ENCODE measurements at places on chromosomes 6 and 20.

GRCh38 chr6:41022294-41022693 lies 16.7 kb downstream of the UNC5CL start:
- no peak for DNase-seq

DNA sequence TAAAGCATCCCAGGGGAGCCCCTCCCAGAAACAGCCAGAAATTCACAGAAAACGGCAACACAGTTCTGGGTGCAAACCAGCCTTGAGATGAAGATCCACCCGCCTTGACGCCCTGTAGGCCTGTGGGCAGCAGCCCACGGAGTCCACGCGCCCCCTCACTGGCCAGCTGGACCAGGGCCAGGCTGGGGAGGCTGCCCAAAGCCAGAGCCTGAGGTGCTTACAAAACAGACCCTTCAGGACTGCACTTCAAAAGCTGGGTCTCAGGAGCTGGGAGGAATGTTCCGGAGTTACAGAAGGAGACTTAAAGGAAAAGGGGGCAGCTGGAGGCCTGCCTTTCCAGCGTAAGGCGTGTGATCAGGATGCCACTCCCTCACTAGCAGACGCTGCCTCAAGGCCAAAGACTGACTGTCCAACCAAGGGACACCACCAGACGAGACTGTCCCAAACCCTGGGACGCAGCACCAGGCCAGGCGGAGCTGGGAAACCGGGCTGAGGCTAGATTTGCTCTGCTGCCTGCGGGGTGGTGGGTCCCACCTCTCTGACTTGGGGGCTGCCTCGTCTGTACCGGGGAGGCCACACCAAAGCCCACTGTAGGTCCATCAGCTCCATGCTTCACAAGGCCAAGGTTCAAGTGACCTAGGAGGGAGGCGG lies 48.1 kb downstream of the RRBP1 start:
- DNase-seq, result no peak

GRCh38 chr6:148869585-148869984 lies 122.8 kb downstream of the UST start:
- peak; percentile 91 for DNase-seq

DNA sequence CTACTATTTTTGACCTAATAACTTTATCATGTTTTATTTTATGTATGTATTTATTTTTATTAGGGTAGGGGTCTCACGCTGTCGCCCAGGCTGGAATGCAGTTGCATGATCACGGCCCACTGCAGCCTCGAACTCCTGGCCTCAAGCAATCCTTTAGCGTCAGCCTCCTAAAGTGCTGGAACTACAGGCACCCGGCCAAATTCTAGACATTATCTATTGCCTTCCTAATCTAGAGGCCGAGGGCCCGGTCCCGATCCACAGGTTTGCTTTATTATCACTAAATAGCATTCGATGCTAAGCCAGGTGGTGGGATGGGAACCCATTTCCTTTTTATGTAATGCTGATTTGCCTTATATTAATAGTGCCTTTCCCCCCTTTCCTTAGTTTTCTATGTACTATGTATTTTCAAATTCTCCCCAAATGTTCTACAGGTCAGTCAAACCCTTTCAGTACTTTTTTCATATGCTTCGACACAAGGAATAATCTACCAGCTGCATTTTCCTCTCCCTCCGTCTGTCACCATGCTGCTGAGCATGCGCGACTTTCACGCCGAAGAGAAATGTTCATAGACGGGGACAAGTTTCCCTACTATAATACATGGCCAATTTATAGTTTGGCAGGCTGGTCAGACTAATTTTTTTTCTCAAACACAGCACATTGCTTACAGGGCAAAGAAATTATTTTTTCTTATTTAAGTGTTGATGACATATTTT lies 6.4 kb downstream of the SERPINB6 start:
- no peak for DNase-seq

- DNase-seq, result peak; percentile 17
Measured at GRCh38 chr6:74534465-74535211, 671.2 kb downstream of the COL12A1 start.

DNA sequence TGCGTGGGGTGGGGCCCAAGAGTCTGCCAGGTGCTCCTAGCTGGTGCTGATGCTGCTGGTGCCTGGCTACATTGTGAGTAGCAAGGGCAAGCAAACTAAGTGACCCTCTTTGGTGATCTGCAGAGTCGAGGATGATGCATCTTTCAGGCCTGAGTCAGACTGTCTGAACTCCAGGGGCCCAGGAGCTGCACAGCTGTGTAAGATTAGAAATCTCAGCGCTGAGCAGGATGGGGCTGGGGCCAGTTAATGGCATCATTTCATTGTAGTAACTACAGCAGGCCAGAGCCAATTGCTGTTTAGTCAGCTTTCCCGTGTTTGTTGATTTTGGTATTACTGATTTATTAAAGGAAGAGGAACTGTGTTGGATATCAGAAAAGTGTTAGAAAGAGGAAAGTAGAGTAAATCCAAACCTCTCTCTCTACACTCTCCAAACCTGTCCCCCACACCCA lies 365.2 kb downstream of the PAX1 start:
- no peak for DNase-seq

GRCh38 chr20:13857961-13858360 lies 73.1 kb downstream of the NDUFAF5 start:
- DNase-seq, result no peak

DNA sequence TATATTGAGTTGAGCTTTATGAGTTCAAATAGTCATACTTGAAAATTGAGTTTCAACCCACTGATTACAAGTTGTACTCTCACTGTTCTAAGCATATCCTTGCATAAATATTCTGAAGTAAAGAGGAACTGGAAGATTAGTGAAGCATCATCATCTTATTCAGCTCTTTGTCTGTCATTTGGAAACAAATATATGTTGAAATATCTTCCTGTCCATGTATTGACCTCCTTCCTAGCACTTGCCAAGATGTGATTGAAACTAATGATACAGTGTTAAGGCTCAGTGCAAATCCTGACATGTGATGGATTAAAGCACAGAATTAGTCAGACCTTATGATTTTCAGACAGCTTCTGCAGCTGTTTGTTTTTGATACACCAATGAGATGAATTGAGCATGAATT lies 434.3 kb downstream of the TBC1D32 start:
- no peak for DNase-seq

DNA sequence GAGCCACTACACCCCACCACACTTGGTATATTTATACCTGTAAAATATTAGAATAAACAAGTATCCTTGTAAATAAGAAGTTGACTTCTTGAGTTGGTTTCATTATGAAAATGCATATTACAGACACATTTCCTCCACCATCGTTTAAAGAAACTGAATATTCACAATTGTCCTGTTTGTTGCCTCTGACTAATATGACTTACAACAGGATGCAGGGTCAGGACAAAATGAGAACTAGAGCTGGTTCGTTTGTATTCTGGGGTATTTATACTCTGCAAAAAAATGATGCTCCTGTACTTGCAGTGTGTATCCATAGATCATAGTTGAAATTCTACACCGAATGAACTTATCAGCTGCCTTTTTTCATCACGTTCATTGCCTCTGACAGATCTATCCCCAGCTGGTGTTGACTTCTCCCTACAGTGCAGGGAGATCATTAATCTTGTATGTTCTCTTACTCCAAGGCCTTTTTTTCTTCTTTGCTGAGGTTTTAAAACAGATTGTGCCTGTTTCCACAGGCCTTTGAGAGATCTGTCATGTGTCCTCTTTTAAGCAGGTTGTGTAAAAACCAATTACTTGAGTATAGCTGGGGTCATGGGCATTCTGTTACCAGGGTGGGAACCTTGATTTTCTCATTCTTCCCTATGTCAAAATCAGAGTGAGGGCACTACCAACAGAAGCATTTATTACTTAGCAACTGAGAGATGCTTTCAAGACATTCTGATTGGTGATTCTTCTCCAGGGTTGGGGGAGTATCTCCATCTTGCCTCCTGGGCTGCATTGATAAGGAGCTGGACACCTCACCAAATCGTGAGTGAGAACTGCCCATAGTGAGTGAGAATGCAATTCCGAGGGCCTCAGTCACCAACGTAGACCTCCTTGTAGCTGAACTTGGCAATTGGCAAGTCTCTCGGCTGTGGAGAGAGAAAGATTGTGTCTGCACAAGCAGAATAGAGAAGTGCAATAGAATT lies 78.8 kb upstream of the CD83 start:
- no peak for DNase-seq

GRCh38 chr20:17651760-17652388 lies 30.2 kb downstream of the RRBP1 start:
- no peak for DNase-seq

- DNase-seq, result no peak
Measured at GRCh38 chr6:79646006-79646405, 14.9 kb downstream of the SH3BGRL2 start.

DNA sequence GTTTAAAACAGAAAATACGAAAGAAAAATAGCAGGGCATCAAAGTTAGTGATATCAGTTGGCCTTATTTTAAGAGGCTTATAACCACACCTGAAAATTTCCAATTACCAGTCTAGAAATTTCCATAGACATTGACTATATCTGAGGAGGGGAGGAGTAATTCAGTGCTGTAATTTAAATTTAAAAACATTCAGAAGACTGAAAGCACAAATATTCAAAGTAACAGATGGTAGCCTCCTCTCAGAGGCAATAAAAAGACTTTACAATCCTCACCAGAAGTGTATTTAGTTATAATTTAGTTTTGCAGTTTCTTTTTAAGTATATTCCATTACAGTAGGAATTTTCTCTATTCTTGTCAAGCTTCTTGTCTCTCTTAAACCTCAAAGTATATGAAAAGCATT lies 18.4 kb upstream of the LOC128125822 start:
- DNase-seq, result no peak

Measured in GM04504 (cell line).